Nucleus accumbens (tissue), 56 donors: ENCODE measurements at places on chromosomes 2 and 18.

- no peak for DNase-seq
These were observed 22.2 kb upstream of the MYO3B start for GRCh38 chr2:170155723-170156253.

GRCh38 chr2:218024336-218024735, 21.5 kb upstream of the TNS1 start:
- no peak for DNase-seq

DNA sequence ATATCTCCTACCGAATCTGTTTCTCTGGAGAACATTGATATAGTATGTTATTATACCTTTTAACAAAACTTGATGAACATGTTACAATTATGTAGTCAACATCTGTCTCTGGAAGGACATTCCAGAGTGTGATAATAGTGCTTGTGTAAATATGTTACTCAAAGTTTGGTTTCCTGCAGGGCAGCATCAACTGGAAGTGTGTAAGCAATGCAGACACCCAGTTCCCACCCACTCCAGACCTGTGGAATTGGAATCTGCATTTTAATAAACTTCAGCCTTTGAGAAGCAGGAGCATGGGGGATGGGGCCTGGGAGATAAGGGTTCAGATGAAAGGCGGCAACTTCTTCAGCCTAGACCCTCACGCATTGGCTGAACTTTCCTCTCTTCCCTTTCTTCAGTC, 398.9 kb downstream of the RND3 start:
- no peak for DNase-seq

GRCh38 chr2:73033142-73033765, 38.3 kb downstream of the SFXN5 start:
- DNase-seq = no peak

- no peak for DNase-seq
These were observed 16.0 kb upstream of the E2F6 start for GRCh38 chr2:11481789-11482472.

DNA sequence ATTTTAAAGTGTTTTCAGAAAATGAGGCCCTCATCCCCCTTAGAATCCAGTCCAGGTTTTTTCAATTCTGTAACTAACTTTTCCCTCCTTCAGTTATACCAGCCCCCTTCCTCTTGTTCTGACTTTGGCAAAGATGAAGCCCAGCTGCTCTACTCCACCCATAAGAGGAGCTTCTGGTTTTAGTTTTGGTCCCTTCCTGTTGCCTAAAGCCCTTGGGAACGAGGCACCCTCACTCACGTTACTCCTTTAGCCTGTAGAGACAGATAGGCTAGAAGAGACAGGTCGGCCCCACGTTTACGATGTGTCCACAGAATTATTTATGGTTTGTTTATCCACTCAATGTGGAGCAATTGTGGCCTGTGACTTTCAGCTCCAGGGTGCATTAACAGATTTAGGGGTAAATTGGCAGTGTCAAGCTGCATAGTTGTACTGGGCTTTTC, 454.2 kb upstream of the TNP1 start:
- DNase-seq = no peak

- DNase-seq = no peak
These were observed 304.1 kb upstream of the ERBB4 start for GRCh38 chr2:212842544-212843185.

- no peak for DNase-seq
These were observed 168.0 kb downstream of the DIS3L2 start for GRCh38 chr2:232129483-232129882.

- no peak for DNase-seq
These were observed 329.1 kb downstream of the SETBP1 start for GRCh38 chr18:45009756-45010155.

- no peak for DNase-seq
These were observed 2.3 kb upstream of the PLCD4 start for GRCh38 chr2:218605432-218605831.

- DNase-seq = no peak
These were observed 248.5 kb downstream of the PRKCE start for GRCh38 chr2:45899926-45900325.

- DNase-seq = no peak
These were observed 137.9 kb downstream of the CDH2 start for GRCh38 chr18:28039078-28039477.

- DNase-seq = no peak
These were observed 149.3 kb downstream of the HAUS1 start for GRCh38 chr18:46253498-46253897.

DNA sequence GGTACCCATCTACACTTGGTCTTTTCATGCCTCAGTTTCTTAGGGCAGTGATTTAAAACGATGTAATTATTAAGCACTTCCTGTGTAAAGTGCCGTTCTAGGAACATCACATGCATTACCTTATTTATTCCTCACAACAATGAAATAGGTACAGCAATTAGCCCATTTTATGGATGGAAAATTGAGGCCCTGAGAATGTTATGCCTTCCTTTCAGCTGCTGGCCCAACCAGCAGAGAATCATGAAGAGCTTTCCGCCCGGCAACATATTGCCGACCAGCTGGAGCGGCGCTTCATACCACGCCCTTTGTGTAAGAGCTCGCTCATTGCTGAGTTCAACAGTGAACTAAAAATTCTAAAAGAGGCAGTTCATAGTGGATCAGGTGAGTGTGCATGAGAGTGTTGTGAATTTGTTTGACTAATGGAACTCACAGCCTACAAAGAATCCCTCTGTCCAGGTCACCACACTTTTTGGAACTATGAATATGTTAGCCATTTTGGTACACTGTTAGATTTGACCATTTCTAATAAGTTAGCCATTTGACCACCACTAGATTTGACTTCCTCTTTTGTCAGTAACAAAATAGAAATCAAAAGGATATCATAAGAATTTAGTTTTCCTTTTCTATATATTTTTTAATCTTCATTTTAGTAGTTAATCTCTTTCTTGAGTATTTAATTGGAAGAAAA, 25.6 kb upstream of the RPE start:
- DNase-seq = no peak

DNA sequence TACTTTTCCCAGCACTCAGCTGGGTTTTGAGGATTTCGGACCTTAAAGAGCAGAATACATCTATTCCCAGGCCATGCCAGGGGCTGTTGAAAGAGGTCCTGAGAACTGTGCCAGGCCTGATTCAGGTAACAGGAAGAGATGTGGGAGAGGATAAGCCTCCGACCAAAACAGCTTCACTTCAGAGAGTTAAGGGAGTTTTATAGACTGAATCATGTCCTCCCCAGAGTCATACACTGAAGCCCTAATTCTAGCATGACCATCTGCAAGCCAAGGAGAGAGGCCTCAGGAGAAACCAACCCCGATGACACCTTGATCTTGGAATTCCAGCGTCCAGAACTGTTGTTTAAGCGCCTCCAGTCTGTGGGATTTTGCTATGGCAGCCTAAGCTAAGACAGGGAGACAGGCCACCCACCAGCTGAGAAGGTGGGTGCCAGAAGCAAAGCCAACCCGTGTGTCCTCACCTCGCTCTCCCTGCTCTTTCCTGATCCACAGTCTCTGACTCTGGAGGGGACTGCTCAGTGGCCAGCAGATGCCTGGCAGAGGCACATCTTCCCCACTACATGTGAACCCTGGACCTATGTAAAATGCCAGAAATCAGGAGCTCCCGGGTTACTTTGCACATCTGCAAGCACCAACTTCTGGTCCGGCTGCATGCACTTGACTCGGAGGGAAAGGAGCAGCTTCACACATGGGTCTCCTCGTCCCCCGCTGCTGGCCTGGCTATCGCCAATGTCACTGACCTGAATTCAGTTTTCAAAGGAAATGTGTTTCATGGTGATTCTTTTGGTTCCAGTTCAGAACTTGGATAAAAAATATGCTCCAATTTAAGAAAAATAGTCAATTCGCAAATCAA, 116.8 kb upstream of the EPC2 start:
- DNase-seq = no peak

DNA sequence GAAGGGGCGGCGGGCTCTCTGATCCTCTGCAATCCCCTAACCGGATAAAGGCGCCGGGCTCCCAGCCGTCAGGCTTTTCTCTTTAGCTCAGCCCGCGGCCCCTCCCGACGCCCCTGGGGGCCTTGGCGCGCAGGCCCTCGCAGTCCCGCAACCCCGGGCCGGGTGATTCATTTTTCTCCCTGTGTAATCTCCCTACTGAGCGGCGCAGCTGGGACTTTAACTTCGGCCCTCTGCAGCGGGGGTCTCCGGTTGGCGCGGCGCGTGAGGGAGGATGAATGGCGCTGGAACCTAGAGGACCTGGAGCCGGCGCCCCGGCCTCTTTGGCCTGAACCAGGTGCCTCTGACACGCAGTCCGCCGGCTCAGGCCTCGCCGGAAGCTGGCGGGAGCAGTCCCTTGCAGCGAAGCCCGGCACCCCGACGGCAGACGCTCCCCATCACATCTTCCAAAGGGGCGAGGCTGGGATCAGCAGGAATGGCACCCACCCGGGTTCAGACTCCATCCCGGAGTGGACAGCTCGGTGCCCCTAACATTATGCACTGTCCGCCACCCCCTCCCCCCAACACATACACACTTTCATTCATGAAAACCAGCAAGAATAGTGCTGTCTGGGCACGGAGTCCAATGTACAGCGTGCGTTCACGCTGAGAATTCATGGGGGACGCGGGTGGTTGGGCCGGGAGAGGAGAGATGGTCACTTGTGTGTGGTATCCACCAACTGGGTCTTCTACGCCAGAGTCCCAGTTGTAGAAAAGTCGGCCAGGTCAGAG, 1.2 kb downstream of the CNGA3 start:
- DNase-seq = no peak

GRCh38 chr18:22465859-22466457, 48.2 kb upstream of the CTAGE1 start:
- DNase-seq = no peak

GRCh38 chr18:58819051-58819450, 45.6 kb upstream of the ZNF532 start:
- no peak for DNase-seq

- no peak for DNase-seq
These were observed 583.7 kb upstream of the HNMT start for GRCh38 chr2:137380610-137381009.

- no peak for DNase-seq
These were observed 42.1 kb upstream of the SNED1 start for GRCh38 chr2:240956171-240956934.

DNA sequence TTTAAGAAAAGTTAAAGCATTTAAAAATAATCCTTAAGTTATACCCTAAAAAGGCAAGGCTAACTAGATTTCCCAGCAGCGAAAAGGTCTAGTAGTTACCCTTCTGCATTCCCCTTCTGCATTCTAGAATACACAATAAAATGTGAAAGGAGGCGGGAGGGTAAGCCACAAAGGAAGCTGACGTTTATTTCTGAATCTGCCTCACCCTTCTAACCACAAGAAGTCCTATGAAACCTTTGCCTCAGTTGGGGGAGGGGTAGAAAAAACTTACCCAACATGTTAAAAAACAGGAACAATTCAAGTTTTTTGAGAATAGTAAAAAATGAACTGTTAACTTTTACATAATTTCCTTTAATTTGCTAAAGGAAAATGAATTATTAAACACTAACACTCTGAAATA, 11.3 kb downstream of the STK17B start:
- no peak for DNase-seq

GRCh38 chr2:240567872-240568677, at the start of gene RNPEPL1:
Gene RNPEPL1, plus strand, starts transcription at chr2:240568484. Its CDS starts 103 bp downstream, at chr2:240568587.
- DNase-seq = peak; percentile 41

DNA sequence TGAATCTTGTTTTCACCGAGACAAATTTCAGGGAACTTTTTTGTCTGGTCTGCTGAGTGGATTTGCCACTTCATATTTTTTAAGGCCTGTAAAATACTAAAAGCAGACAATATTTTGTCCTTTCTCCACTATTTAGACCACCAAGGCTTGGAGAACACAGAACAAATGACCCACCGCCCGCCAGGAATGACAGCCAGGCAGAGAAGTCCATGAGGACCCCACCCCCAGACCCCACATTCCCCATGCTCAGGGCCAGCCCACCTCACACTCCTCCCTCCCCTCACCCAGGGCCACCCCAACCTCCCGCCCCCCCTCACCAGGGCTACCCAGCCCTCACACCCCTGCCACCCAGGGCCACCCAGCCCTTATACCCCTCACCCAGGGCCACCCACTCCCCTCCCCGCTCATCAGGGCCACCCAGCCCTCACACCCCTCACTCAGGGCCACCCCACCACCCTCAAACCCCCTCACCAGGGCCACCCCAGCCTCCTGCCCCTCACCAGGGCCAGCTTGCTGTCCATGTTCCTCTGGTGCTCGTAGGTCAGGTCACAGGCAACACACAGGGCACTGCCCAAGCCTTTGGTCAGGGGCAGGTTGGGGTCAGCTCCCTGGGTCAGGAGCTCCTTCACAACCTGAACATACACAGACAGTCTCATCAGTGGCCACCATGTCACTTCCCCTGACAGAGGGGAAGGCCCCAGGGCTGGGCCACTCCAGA, 50.6 kb downstream of the ANKMY1 start:
- no peak for DNase-seq

GRCh38 chr2:109386004-109386695, 227.6 kb downstream of the SEPTIN10 start:
- DNase-seq = no peak

DNA sequence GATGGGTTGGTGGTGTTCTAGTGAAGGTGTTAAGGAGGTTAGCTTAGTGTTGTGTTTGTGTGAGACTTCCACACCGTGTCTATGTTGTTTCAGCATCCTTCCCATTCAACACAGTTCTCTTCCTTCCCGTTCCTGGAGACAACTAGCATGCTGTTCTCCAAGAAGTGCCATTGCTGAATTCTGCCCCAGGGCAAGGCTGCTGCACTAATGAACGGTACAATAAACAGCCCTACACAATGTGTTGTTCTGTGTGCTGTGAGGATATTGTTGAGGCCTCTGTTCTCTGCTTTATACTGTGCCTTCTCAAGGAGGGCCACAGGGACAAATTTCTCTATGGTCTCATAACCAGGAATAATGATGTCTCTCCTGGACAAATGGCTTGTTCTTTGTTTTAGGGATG, 39.8 kb upstream of the ZEB2 start:
- DNase-seq = no peak

GRCh38 chr2:101400048-101400447, 12.7 kb upstream of the CREG2 start:
- no peak for DNase-seq

DNA sequence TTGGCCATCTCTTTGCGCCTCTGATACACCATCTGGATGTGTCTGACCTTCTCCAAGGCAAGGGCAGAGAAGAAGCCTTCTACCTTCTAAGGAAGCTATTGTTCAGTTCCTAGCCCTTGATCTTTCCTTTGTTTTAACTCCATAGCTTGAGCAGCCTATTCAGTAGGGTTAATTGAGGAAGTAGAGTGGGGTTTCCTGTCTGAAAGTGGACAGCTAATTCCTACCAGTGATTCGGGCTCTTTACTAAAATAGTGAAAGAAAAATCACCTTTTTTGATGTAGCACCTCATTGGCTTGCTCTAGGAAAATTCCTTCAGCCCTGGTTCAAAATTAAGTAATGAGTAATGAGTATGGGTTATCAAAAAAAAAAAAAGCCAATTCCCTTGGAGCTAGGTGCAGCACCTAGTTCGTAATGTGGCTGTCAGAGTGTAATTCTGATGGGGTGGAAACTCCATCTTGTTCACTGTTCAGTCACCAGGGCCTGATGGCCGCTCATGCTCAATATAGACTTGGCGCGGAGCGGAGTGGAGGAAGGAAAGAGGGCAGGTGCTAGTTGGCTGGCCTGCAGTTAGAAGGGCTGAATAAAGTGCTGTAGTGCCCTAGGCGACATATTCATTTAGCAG, 2.9 kb upstream of the MGAT5 start:
- no peak for DNase-seq
